ENCODE measurements at places on chromosomes 2 and 18. TPM values are rescaled to one million over a fixed set of nuclear protein-coding genes. Genes with fewer than 3 reads are reported as not detected.

The RASGRP3 gene
- total RNA-seq: 5.7 TPM

The OR6B2 gene
- not detected for total RNA-seq

DNA sequence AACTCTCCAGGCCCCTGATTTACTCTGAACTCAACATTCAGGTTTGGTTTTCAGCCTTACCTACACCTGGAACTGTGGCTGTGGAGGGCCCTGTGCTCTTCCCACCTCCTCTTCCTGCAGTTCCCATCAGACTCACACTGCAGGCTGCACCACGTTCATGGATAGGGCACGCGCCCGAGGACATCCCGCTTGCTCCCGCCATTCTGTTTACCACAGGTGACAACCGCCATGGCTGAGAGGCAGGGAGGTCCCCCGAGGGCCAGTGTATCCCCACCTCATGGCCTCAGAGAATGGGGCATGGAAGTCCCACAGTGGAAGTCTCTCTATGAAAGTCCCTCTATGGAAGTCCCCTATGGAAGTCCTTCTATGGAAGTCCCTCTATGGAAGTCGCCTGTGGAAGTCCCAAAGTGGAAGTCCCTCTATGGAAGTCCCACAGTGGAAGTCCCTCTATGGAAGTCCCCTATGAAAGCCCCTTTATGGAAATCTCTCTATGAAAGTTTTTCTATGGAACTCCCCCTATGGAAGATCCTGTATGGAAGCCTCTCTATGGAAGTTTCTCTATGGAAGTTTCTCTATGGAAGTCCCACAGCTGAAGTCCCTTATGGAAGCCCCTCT lies 358.4 kb upstream of the SALL3 start:
- ATAC-seq: no peak

The CD8A gene
- 2.7 TPM for total RNA-seq

The GKN1 gene
- not detected for total RNA-seq

DNA sequence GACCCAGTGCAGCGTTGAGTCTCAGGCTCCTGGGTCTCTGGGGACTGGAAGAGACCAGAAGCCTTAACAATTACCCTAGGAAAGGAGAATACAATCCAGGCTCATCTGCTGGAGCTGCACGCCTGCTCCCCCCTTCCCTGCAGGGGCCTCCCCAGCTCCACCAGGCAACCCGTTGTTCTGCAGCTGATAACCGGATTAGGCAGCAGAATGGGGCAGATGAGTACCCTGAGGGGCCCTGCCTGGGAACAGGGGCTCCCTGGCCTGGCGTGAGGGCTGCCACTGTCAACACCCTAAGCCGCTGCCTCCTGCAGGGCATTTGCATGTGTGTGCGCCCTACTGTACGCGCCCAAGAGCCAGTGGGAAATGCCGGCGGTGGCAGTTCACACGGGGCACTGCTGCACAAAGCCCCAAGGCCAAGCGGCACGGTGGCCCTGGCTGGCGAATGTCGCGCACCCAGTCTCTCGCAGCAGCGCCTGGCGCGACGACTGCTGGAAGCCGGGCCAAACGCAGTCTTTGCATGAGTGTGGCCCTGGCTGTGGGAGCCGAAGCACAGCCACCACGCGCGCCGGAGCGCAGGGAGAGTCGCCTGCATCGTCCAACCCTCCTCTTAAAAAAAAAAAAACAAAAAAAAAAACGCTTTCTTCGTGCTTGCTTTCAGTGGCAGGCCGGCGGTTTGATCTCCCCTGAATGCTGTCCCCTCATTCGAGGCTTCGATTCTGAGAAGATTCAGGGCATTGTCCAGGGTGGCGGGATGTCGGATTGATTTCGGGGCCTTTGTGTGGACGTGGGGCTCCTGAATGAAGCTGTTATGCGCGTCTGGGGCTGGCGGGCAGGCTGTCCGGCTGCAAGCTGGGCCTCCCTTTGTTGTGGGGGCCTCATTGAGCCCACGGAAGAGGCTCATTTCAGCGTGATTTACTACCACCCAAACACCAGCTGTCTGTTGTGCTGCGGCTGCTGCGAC lies 63.8 kb downstream of the SETBP1 start:
- ATAC-seq: no peak

- ATAC-seq: no peak
These were observed 15.4 kb downstream of the CEP68 start for GRCh38 chr2:65071499-65072180.

DNA sequence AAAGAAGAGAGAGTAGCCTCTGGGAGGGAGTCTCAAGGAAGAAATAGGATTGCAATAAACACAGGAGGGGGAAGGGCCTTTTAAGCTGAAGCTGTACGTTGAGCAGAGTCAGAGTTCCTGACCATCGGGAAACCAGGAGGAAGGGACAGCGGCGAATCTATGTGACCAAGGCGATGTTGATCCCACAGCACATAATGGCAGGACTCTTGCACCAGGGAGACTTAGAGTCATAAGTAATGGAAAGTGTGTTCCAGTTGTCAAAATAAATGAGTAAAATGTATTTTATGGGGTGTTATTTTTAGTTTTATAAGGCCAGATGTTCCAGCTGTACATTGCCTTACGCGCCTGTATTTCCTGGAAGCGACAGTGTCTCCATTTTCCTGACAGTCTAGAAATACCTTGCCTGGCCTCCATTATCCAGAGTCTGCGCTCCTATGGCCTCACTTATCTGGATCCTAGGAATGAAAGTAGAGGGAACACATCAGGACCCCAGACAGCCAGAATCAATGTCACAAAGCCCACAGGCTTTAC lies 152.8 kb upstream of the COPS8 start:
- no peak for ATAC-seq

The CFC1 gene
- not detected for total RNA-seq

GRCh38 chr18:37717098-37717497 lies 151.5 kb upstream of the CELF4 start:
- no peak for ATAC-seq

The HES6 gene
- total RNA-seq: 1.3 TPM

GRCh38 chr2:144572977-144573376 lies 53.1 kb upstream of the ZEB2 start:
- peak; percentile 80 for ATAC-seq

DNA sequence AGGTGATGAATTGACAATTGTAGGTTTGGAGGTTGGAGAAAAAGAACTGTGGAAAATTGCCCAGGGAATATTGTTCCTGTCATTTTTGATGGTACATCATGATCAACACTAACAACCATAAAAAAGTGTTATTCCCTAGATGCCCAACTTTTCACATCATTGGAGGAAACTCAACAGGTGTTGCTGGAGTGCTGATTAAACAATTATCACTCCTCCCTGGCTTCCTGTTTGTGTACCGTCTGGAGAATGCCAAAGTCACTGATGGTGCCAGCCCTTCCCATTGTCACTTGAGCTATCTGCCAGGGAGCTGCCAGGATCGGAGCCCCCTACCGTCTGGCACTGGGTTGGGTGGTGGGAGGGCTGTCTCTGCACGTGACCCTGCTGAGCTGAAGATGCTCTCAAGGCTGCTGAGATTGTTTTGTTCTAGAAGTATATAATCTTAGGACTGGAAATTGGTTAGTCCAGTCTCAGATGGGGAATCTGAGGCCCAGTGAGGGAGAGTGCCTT lies 156.9 kb downstream of the PRKCE start:
- ATAC-seq: no peak

The WDR54 gene
- total RNA-seq: 194 TPM

GRCh38 chr18:79797518-79798345 lies at the start of gene KCNG2:
TSS of gene KCNG2 (plus strand) at chr18:79797938. CDS start at chr18:79863668, 65,730 bp downstream.
- peak; percentile 21 for ATAC-seq

The ABCB11 gene
- not detected for total RNA-seq

DNA sequence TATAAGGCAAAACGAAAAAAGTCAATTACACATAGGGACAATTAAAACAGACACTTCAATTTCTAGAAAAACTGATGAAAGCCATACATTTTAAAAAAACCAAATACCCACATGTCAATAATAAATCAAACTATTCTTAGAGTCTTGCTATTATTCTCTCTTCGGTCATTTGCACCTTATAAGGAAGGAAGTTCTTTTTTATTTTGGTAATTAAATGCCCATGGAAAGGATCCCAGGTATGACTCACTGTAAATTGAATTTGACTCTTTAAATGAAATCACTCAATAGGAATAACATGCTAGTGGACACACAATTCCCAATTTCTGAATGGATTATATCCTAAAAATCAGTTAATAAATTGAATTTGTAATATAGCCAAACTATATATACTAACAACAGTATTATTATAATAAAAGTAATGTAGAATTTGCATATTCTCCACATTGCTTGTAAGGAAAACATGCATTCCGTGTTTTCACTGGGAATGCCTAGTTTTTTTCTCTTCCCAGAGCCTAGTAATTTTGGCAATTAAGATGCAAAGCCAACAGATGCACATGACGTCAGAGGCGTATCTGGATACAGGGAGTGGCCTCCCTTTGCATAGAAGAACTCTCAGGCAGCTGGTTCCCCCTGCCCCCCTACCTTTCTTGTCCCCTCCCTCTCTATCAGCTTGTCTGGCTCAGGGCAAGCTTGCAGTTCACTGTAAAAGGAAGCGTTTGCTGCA lies 153.5 kb upstream of the PGAP1 start:
- no peak for ATAC-seq

DNA sequence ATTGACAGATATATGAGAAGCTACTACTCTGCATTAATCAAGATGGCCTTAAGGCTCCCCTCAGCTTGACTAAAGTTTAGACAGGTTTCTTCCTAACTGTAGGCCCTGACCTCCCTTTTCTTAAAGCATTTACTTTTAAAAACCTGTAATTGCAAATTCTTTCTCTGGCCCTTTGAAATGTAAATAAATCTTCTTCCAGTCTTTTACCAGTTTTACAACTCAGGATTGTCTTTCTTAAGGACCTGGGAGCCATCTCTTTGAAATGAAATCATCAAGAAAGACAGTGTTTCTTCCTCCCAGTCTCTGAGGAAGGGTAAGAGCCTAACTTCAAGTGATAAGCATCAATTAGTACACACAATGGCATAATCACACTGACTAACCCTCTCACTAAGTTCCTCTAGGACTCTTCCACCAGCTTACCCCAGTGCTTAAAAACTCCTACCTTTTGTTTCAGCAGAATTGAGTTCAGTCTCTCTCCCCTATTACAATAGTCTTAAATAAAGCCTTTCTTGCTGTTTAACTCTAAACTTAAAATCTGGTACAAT lies 58.7 kb upstream of the CDH20 start:
- ATAC-seq: no peak

The L3MBTL4 gene
- total RNA-seq: 0.19 TPM

DNA sequence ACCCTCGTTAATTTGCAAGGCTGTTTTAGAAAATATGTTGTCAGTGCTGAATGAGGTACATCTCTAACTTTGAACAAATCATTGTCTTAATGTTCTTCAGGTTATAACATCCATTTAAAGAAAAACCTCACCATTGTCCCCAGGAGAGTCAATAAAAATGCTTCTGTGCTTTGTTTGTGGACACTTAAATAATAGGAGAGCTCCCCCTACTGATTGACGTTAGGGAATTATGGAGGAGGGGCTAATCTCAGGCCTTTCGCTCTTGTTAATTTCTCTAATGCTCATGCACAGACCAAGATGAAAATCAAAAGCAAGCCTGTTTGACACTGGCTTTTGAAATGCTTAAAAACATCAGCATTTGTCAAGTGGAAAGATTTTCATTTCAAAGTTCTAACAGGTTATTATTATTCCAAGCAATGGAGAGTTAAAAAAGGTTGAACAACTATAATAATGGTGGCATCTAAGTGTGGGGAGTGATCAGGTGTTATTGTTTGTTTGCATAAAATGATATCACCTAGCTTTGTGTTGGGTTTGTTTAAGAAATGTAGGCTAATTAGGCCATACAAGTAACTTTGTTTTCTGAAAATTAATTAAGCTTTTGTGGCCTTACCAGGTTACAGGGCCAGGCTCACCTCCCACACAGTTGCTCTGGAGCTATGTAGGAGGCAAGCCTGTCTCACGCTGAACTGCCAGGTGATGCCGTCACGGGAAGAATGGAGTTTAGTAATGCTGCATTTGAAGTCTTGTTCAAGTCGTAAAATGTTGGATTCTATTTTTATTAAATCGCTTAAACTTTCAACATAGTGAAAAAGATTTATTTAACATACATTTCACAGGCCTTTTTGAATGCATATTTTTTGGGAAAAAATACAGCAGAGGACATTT lies 51.7 kb upstream of the SMIM21 start:
- peak; percentile 64 for ATAC-seq

The TACR1 gene
- not detected for total RNA-seq

DNA sequence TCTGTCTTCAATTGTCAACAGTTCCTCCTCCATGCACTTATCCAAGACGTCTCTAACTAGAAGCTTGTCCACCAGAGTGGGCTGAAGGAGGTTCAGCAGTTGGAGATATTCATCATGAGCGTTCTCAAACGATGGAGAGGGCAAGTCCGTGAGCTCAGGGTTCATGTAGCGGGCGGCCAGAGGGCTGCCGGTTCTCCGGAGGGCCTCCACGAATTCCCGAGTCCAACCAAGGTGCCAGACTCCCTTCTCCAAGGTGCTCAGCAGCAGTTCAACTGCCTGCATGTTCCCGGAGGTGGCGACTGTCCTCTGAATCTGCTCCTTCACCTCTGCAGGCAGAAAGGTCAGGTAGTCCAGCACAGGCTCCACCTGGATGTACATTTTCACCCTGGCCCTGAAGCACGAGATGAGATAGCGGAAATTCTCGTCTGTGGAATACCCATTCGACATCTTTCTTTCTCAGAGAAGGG lies 590 bp downstream of the IFIH1 start:
- peak; percentile 10 for ATAC-seq

GRCh38 chr2:202717598-202718310 lies 83.0 kb downstream of the FAM117B start:
- peak; percentile 18 for ATAC-seq

The SOX11 gene
- total RNA-seq: not detected

DNA sequence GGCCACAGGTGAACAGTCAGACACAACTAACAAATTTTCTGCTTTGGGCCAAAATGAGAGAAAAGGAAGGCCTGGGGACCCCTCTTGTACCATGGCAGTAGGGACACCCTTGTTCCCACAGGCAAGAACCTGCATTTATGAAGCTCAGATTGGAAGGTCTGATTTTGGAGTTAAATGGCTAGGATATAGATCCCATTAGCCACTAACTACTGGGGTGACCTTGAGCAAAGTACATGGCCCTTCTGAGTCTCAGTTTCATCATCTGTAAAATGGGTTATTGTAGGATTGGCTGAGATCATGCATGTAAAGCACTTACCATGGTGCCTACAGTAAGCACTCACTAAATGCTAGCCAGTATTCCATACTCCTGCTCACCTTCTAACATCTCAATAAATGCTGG lies 101.6 kb upstream of the DAPL1 start:
- ATAC-seq: no peak

DNA sequence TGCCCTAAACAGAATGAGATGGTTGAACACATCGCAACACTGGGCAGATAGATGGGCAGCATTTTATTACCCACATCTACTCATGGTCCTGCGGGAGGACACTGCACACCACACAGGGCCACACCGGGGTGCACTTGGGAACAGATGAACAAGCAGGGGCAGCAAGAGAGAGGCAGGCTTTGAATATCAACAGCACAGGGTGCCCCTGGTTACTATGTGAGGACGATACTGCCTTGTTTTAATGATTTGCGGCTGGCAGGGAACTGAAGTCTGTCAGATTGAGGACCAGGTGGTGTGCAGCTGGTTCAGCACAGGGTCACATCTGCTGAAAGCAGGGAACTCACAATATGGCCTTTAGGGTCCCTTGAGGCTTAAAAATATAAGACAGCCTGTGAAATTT lies 195.7 kb downstream of the PIEZO2 start:
- no peak for ATAC-seq

GRCh38 chr2:144448389-144449027 lies 71.4 kb downstream of the ZEB2 start:
- ATAC-seq: no peak

- peak; percentile 40 for ATAC-seq
These were observed 36.4 kb upstream of the IL1R1 start for GRCh38 chr2:102106133-102106556.

The HOXD9 gene
- not detected for total RNA-seq

- ATAC-seq: no peak
These were observed 250.5 kb upstream of the MYT1L start for GRCh38 chr2:2581331-2582159.
